ENCODE measurements at places on chromosomes 2 and 18.

DNA sequence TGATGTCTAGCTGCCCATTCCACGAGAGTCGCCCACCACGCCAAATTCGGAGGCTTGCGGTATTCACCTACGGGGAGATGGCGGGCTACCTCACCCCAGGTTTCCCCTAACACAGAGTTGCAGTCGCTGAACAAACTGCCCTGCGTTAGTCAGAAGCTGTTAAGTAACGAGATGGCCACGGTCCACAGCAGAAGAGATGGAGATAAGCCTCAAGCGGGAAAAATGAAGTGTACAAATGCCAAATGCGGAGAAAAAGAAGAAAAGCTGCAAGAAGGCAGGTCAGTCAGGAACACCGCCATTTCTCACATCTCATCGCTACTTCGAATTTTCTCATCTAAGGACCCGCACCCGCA lies 425 bp downstream of the ASB3 start:
- peak; percentile 41 for DNase-seq

GRCh38 chr18:21943456-21943855 lies 202.9 kb downstream of the MIB1 start:
- DNase-seq = no peak

GRCh38 chr2:208049441-208049840 lies 24.1 kb upstream of the PLEKHM3 start:
- no peak for DNase-seq

- DNase-seq = no peak
These were observed 76.6 kb downstream of the TLK1 start for GRCh38 chr2:171084128-171084527.

GRCh38 chr2:136637402-136637801 lies 127.9 kb upstream of the THSD7B start:
- no peak for DNase-seq

DNA sequence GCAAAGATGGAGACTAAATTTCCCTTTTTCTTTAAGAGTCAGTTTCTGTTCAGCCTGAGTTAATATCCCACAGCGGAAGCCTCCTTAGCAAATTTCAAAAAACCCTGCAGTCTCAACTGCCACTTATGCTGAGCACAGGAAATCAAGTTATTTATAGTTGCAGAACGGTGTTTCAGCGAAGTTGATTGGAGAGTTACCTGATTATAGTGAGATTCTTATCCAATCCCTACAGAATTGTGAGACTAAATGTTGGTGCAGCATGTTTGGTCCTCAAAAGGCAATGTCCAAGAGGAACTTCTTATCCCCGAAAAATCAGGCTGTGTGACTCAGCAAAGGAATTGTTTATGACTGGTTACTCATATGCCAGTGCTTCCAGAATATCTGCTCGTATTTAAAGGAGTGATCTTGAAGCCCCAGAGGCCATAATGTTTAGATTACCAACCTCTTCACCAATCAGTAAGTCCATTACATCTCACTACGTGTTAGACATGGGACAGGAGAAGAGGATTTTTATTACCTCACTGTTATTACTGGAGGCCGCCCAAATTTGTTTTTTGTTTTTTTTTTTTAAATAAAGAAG lies 67.9 kb downstream of the LRRFIP1 start:
- peak; percentile 8 for DNase-seq

DNA sequence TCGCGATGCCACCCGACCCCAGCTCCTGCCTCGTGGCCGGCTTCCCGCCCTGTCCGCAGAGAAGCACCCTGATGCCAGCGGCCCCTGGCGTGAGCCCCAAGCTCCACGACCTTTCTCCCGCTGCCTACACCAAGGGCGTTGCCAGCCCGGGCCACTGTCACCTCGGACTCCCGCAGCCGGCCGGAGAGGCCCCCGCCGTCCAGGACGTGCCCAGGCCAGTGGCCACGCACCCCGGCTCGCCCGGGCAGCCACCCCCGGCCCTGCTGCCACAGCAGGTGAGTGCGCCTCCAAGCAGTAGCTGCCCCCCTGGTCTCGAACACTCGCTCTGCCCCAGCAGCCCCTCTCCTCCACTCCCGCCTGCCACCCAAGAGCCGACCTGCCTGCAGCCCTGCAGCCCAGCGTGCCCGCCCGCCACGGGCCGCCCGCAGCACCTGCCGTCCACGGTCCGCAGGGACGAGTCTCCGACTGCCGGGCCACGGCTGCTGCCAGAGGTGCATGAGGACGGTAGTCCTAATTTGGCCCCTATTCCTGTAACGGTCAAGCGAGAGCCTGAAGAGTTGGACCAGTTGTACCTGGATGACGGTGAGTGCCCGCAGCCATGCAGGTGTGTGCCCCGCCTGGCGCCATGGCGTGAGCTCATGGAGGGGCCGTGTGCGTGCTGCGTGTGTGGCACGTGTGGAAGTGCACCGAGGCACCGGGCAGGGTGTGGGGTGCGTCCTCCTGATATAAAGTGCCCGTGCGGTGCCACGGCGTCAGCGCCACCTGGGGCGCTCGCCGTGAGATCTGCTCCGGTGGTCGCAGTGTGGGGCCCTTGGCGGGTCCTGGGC lies 90.8 kb downstream of the NFATC1 start:
- DNase-seq = no peak

DNA sequence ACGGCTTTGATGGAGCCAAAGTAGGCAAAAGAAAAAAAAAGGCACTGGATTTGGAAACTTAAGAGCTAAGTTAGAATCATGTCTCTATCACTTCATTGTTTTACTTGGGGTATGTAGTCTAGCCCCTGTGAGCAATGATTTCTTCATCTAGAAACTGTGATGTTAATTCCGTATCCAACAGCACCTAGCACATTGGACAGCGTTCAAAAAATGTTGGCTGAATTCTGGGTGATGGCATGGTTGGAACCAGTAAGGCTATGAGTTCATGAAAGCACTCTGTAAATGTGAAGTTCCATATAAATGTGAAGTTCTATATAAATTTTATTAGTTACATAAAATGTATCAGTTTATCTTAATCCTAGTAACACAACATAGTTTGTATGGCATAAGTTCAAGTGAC lies 308.5 kb upstream of the HNMT start:
- no peak for DNase-seq

GRCh38 chr2:102063941-102064678 lies 72.3 kb downstream of the IL1R2 start:
- peak; percentile 20 for DNase-seq

- no peak for DNase-seq
These were observed 115.1 kb downstream of the PLCL1 start for GRCh38 chr2:197919487-197919886.

GRCh38 chr2:11387843-11388242 lies 43.4 kb upstream of the ROCK2 start:
- DNase-seq = no peak

DNA sequence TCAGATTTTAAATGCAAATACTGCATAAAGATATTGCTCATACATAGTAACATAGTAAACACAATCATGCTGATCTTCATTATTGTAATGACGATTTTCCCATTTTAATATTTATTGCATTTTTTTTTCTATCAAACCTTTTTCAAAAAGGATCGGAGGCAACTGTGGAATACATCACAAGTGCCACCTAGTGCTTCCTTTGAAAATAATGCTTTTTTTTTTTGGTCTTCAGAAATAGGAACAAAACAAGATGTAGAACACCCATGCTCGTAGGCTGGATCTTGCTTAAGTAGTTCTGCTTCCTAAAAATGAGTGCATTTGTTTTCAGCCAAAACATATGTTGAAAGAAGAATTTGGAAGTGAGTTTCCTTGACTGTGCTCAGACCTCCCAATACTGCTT lies 35.7 kb upstream of the GPR155 start:
- no peak for DNase-seq

DNA sequence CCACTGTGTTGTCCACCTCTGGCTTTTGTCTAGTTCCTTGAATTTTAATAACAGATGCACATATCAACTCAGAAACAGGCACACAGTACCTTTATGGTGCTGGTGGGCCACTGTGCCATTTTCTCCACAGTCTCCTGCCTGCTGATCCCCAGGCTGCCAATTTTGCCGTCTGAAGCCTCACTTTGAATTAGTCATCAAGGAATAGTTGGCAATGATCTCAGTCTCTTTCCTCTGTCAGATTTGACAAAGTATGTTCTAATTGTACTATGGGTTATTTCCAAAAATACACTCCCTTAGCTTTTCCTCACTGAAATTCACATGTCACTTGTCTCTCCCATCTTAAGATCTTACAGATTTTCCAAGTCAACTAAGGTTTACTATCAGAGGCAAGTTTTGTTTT lies 140.7 kb downstream of the ZNF516 start:
- DNase-seq = no peak

DNA sequence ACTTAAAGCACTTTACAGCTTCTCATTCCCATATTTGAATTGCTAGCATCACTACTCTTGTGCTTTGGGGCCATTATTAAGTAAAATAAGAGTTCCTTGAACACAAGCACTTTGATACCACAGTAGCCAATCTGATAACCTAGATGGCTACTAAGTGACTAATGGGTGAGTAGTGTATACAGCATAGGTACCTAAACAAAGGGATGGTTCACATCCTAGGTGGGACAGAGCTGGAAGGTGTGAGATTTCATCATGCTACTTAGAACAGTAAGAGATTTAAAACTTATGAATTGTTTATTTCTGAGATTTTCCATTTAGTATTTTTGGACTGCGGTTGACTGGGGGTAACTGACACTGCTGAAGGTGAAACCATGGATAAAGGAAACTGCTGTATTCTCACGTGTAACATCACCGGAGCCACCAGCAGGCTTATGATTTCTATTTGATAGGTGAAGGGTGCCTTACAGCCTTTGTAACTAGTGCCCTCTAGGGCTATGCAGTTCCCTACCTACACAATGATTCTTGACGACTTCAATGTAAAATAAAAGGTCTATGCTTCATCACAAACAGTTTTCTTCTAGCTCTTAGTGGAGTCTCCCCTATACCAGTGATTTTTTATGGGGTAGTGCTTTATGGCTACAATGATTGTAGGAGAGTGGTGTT lies 22.1 kb upstream of the CRIM1 start:
- DNase-seq = no peak

DNA sequence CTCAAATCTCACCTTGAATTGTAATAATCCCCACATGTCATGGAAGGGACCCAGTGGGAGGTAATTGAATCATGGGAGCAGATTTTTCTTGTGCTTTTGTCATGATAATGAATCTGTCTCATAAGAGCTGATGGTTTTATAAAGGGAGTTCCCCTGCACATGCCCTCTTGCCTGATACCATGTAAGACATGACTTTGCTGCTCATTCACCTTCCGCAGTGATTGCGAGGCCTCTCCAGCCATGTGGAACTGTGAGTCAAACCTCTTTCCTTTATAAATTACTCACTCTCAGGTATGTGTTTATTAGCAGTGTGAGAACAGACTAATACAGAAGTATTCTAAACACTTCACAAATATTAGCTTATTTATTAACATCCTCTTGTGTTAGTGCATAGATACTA lies 516.7 kb downstream of the LRRTM4 start:
- DNase-seq = no peak

DNA sequence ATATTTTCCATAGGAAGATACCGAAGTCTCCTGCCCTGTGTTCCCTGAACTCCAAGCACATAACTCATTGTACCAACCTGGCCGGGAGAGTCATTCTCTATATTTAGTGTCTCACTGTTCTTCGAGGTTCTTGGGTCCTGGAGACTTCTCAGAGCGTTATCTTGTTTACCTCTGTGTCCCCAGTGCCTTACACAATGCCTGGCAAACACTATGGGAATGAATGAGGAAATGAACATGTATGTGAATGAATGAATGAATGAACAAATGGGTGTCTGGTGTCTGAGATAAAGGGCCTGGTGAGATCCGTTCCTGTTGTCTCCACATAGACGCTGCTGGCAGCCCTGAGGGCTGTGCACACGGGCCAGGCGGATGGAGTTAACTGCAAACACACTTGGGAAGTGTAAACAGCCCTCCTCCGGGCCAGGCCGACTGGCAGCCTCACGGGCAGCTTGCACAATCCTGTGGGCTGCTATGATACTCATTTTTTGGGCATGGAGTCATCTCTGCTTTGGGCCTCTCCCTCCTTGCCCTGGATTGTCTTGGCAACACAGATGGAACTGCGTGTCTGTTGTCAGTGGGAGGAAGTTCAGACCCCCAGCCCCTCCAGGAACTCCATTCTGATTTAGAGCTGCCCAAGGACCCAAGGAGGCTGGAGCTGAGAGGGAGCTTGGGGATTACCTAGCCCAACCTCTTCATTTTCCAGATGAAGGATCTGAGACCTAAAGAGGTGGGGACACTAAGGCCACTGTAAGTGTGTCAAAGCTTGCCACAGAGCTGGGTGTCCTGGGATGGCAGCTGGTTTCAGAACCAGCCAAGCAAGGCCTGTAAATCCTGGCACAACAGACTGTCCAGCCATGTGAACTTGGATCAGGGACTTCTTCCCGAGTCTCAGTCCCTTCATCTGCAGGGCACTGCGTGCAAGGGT lies 124.4 kb downstream of the INHBB start:
- DNase-seq = peak; percentile 22

GRCh38 chr2:3558205-3559014 lies at the start of gene RNASEH1:
RNASEH1 (minus strand) TSS chr2:3558333; CDS start chr2:3558260, 73 bp downstream.
- peak; percentile 99 for DNase-seq

DNA sequence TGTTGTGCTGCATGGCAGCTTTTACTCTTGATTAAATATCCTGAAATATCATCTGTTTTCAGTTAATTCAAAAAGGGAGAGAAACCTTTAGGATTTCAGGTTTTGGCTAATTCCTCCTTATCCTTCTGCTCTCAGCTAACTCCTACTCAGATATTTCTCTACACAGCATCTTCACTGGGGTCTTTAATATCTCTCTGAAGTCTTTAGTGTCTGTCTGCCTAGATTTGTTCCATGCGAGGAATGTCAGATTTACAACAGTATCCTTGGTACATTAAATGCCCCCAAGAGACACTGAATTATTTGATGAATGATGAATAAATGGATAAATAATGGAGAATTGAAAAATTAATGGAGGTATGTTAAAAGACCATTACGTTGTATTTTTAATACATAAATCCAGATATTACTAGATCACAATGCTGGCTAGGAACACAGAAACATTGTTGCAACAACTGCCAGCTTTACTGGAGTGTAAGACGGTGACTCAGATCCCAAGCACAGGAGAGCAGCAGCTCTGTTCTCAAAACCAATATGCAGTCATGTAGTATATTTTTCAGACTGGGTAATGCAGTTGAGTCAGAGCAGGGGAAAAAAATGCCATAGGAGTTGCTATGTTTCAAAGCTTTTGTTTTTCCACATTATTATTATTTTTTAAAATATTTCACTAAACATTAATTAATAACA lies 388.0 kb upstream of the SYT4 start:
- no peak for DNase-seq

- no peak for DNase-seq
These were observed 76.7 kb downstream of the MERTK start for GRCh38 chr2:111975053-111975552.

- no peak for DNase-seq
These were observed 7.6 kb upstream of the KCTD1 start for GRCh38 chr18:26555804-26556553.

DNA sequence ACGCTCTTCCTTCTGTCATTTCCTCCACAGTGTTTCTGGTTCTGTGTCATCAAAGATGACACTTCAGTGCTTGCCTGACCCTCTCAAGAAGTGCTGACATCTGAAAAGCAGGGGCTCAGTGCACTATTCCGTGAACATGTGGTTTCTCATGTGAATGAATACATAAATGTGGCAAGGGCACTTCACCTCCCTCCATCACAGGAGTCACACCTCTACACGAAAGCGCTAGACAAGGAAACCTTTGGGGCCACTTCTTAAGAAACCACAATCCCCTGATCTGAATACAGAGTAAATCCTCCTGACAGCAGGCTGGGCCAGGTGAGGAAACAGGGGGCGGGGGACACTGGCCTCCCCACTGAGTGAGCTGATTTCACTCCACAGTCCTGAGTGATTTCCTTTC lies 145.8 kb upstream of the ACAA2 start:
- DNase-seq = no peak

- DNase-seq = no peak
These were observed 17.7 kb upstream of the NFE2L2 start for GRCh38 chr2:177282181-177282641.

Data from SHP77 (cell line).